ENCODE measurements at places on chromosomes 5 and 9.

DNA sequence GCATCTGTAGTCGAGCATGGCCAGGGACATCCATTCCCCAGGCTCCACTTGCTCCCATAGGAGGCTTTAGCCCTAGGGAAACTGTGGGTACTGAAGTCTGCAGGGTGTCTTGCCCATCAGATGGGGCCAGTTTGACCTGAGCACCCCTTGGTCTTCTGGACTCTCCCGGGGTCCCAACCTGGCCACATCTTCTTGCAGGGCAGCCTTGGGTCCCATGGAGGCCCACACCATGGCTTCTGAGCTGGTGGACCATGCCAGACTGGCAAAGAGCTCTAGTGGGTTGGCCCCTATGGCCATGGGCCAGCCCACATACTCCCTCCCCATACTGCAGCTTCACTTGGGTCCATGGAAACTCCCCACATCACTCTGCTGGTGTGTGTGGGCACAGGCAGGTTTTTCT lies 154.4 kb upstream of the PRLR start:
- DNase-seq, result no peak

GRCh38 chr5:15719784-15720183 lies 219.8 kb downstream of the FBXL7 start:
- DNase-seq, result no peak

DNA sequence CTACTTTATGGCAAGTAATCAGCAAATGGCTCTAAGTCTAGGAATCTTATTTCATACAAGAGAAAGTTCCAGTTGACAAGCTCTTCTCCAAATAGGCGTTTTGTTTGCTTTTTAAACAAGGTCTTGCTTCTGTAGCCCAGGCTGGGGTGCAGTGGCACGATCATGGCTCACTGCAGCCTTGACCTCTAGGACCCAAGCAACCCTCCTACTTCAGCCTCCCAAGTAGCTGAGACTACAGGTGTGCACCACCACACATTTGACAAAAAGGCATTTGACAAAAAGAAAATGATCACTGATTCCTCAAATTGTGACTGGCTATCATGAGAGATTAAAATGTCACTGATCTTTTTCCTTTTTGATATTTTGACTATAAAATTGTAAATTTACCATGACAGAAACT lies 31.8 kb downstream of the NR6A1 start:
- DNase-seq, result no peak

DNA sequence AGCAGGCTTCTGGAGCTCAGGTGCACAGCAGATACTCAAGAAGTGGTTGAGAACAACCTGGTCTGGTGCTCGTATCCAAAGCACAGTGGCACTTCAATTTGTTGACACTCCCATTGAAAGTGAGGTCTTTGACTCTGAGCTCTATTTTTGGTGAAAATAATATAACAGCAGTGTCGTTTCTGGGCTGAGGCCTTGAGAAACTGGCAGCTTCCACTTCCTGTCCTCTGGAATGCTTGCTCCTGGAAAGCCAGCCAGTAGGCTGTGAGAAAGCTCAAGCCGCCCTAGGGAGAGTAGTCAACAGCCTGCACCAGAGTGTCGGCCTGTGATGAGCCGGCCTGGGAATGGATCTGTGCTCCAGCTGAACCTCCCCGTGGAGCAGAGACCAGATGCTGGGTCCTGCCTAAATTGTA lies 6.8 kb upstream of the SUSD3 start:
- no peak for DNase-seq

DNA sequence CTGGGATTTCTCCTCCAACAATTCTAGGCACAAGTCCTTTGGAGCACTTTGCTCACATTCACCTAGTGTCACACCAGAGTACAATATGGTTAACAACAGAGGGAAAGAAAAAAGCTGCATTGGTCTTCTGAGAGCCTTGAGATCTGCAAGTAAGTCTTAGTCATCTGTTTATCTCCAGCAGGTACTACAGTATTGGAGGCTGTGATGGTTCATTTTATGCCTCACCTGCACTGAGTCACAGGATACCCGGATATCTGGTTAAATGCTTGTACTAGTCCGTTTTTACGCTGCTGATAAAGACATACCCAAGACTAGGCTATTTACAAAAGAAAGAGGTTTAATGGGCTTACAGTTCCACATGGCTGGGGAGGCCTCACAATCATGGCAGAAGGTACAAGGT lies 525.0 kb downstream of the NR2F1-AS1 start:
- no peak for DNase-seq

GRCh38 chr9:105722099-105722498 lies 27.8 kb downstream of the TMEM38B start:
- DNase-seq, result no peak

- no peak for DNase-seq
Measured at GRCh38 chr5:73435759-73436534, 12.6 kb downstream of the FOXD1 start.

GRCh38 chr5:111551161-111551560 lies 38.8 kb upstream of the STARD4 start:
- no peak for DNase-seq

- DNase-seq, result no peak
Measured at GRCh38 chr9:1580215-1580614, 434.9 kb upstream of the SMARCA2 start.

- DNase-seq, result no peak
Measured at GRCh38 chr9:6426117-6426516, 13.1 kb downstream of the UHRF2 start.

DNA sequence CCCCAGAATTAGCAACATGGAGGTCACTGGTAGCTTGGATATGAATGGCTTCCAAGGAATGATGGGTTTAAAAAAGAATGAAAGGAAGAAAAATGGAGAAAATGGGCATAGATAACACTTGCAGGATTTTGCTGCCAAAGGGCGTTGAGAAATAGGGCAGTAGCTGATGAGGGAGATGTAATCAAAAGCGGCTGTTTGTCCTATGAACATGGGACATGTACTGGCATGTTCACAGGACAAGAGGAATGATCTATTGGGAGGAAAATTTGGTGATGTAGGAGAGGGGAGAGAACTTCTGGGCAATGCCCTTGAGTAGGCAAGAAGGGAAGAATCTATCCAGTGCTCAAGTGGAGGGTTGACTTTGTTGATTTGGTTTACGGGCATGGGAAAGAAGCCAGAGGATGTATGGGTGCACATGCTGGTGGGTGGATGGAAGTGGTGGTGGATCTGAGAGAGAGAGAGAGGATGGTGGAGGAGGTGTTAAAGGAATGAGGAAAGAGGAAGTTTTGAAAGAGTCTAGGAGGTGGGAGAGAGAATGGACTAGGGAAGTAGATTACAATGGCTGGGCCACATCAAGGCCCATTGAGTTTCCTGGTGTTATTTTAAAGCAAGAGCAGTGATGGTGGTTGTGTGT lies 115.1 kb upstream of the MVB12B start:
- DNase-seq, result no peak

- no peak for DNase-seq
Measured at GRCh38 chr5:23103566-23103965, 250.4 kb upstream of the CDH12 start.

- DNase-seq, result no peak
Measured at GRCh38 chr9:7320139-7320538, 479.4 kb downstream of the DMAC1 start.

- DNase-seq, result no peak
Measured at GRCh38 chr5:13244151-13244550, 700.3 kb downstream of the DNAH5 start.

- no peak for DNase-seq
Measured at GRCh38 chr5:64074533-64074932, 91.1 kb upstream of the RNF180 start.

GRCh38 chr5:127844581-127845021 lies 141.4 kb downstream of the CCDC192 start:
- DNase-seq, result no peak

DNA sequence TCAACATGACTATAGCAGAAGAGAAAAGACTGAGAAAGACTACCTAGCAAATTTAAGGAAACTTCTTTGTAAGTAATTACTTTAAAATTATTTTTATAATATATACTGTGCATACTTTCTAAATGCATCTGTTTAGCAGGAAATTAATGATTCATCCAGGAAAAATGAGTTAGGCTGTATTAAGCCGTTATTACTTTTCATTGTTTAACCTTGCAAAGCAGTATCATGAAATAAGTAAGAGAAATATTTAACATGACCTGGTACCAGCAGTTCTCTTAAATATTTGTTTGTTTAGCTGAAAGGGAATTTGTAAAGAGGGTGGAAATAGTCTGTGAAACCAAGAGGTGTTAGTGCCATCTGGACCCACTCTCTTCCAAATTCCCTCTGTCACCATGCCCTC lies 175.0 kb downstream of the GNAQ start:
- DNase-seq, result no peak

GRCh38 chr5:124856726-124857125 lies 110.3 kb upstream of the ZNF608 start:
- no peak for DNase-seq

GRCh38 chr5:136192015-136192525 lies 892 bp downstream of the SMIM32 start:
- DNase-seq, result no peak

DNA sequence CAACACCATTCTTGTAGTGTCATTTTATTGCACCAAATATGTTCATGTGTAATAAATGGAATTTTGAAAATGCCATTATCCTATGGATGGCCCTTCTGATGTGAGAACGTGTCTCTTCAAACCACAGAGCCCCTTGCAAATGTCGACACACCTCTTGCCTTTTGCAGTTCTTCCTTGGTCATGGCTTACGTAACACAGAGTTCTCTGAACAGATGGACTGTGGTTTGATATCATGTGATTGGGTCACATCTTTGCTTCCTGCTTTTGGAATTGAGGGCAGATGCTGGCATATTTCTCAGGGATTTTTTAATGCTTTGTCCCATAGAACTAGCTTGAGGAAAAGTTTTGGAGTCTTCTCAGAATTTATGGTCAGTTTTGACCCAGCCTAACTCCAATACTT lies 4.6 kb downstream of the TGFBR1 start:
- DNase-seq, result no peak

GRCh38 chr9:72827950-72828731 lies 124.7 kb downstream of the ALDH1A1 start:
- DNase-seq, result no peak

DNA sequence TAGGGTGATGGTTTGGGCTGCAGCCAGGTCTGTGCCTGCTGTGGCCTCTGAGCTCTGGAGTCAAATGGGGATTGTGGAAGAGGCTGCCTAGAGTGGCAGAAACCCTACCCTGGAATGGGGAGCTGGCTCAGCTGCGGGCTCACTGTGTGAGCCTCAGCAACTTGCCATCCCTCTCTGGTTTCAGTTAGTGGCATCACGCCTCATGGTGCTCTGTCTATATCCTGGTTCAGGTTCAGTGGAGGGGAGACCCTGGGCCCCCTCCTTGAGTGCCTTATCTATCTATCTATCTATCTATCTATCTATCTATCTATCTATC lies 132.6 kb downstream of the PHF2 start:
- no peak for DNase-seq

GRCh38 chr5:179262126-179262920 lies 82.9 kb downstream of the ADAMTS2 start:
- no peak for DNase-seq

GRCh38 chr9:27586304-27586703 lies 13.0 kb upstream of the C9orf72 start:
- no peak for DNase-seq

DNA sequence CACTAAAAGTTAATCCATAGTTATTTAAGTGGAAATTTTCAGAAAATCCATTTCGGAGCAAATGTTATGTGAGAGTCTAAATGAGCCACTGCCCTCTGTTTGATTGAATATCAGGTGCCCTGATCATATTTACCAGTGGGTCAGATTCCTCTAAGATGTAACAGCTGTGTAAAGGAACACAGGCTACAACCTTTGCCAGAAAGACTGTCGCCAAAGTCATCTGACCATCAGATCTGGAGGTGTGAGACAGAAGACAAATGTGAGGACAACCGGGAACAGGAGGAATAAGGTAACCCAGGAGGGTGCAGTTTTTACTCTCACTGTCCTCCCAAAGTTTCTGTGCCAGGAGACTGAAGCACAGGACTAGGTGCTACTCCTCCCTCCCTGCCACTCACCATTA lies 90.8 kb downstream of the CAAP1 start:
- DNase-seq, result no peak

GRCh38 chr9:132204883-132205282 lies 43.0 kb downstream of the NTNG2 start:
- no peak for DNase-seq

All from stimulated activated CD4-positive, alpha-beta T cell treated with anti-CD3 and anti-CD28 coated beads, Interleukin-12 subunit alpha, Interleukin-12 subunit beta, amount 100 ng/mL, for 24 hours (primary cell).